ENCODE measurements at places on chromosomes 1 and 21.

- peak; percentile 83 for DNase-seq
Measured at GRCh38 chr1:182084487-182085316, 23.2 kb upstream of the ZNF648 start.

DNA sequence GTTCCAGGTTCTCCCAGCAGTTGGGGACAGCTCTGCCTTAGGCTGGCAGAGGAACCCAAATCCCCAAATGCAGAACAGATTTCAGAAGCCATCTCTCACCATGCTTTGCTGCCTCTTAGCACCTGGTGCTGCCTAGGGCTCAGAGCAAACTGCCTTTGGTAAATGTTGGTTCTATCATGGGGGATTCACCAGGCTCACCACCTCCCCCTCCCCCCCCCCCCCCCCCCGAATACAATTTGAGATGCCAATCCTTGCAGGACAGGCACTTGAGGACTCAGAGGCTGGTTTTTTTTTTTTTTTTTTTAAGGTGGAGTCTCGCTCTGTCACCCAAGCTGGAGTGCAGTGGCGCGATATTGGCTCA is 447 bp upstream of the PAQR6 start:
- DNase-seq = no peak

- DNase-seq = no peak
Measured at GRCh38 chr21:34962586-34963222, 86.4 kb downstream of the RUNX1 start.

DNA sequence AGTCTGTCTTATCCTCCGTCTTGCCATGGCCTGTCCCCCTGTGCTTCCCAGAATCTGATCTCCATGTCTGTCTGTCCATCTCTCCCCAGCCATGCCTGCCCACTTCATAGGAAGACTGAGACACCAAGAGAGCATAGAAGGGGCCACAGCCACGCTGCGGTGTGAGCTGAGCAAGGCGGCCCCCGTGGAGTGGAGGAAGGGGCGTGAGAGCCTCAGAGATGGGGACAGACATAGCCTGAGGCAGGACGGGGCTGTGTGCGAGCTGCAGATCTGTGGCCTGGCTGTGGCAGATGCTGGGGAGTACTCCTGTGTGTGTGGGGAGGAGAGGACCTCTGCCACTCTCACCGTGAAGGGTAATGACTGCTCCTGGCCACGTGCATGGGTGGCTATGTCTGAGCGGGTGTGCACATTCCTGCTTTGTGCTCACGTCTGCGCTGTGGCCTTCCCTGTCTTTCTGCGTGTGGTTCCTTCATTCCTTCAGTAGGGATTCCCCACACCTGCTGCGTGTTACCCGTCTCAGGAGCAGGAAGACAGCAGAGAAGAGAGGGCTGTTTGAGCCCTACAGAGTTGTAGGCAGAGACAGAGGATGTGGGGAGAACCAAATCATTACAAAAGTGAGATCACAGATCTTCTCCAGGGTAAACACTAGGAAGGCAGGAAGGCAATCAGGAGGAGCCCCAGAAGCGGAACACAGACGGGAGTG is 80.8 kb downstream of the OBSCN start:
- no peak for DNase-seq

GRCh38 chr1:159921251-159921650 is 4.1 kb downstream of the TAGLN2 start:
- no peak for DNase-seq

DNA sequence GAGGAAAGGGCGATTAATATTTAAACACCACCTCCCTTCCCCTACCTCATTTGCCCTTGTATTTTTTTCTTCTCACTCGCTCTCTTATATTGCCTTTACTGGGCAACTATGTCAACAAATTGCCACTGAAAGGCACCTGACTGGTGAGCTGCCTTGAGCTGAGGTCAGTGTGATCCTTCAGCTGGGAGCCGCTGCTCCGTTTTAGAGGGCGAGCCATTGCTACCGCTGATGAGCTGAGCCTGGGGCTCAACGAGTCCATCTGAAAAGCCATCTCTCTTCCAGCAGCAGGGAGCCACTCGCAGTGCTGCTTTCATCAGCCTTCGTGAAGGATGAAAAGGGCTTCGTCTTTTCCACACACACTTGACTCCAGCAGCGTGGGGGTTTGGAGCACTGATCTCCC is 108.0 kb upstream of the KIF26B start:
- DNase-seq = no peak

GRCh38 chr21:35256468-35256988 is 207.4 kb upstream of the RUNX1 start:
- no peak for DNase-seq

DNA sequence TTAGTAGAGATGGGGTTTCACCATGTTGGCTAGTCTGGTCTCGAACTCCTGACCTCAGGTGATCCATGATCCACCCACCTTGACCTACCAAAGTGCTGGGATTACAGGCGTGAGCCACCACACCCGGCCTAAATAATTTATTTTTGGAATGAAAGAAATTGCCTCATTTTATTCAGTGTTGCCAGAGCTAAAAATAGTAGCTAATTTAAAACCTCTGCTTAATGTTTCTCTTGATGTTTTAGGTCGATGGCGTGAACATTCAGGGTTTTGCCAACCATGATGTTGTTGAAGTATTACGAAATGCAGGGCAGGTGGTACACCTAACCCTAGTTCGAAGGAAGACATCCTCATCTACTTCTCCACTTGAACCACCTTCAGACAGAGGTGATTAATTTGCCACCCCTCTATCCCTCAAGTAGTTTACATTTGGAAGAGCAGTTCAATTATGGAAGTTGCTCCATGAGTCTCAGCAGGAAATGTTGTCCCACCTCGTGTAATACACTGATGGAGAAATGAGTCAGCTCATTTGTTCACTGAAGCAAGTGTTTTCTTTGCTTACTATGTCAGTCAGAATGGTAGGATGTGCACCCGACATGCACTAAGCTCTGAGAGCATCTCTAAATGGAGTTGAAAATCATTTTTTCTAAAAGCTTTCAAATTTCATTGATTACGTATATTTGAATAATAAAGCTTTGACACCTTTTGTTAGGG is 54.9 kb downstream of the PATJ start:
- DNase-seq = no peak

DNA sequence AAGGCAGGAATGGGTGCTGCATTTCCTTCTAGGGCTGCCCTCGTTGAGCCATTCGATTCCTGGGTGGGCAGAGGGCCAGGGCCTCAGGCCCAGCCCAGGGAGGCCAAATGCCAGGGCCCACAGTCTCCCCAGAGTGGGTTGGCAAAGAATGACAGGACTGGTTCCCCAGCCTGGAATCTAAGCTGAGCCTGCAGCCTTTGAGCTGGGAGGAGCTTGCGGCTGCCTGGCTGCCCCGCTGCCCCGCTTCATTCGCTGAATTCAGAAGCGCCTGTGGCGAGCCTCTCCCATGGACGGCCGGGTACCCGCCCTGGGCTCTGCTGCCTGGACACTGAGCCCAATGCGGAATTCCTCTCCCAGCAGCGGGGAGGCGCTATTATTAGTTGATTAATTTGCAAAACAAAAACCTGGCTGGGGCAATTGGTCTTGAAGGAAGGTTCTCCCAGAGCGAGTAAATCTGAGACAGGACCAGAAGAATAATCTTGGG is 32.3 kb upstream of the TARDBP start:
- DNase-seq = no peak

All from T-helper 1 cell (primary cell).